COR-L47 (cell line): ENCODE measurements at places on chromosomes 5 and 9.

GRCh38 chr9:18472435-18472834 is 1.5 kb upstream of the ADAMTSL1 start:
- no peak for DNase-seq

- peak; percentile 53 for DNase-seq
Observed at GRCh38 chr5:16773991-16774390, 157.2 kb upstream of the RETREG1 start.

- DNase-seq, result no peak
Observed at GRCh38 chr9:130189840-130190239, 17.6 kb downstream of the NCS1 start.

- DNase-seq, result no peak
Observed at GRCh38 chr9:36623280-36623679, 50.6 kb downstream of the MELK start.

- no peak for DNase-seq
Observed at GRCh38 chr9:105172436-105172835, 72.0 kb upstream of the SLC44A1 start.

DNA sequence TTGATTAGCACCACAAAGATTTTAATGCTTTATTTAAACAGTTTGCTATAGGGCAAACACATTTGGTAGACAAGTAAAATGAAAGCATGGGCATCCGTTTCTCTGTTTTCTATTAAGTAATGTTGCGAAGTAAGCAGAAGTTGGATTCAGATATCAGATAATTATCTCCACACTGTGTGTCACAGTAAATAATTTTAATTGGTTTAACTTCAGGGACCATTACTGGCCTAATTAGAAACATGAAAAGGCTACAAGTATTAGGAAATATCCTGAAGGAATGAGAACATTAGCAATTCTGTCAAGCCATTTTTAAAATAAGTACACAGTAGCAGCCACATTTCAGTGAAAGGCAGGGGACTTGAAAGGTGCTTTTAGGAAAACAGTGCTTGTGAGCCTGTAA is 975.4 kb downstream of the NR2F1-AS1 start:
- DNase-seq, result no peak

- DNase-seq, result no peak
Observed at GRCh38 chr9:126372716-126373115, 46.1 kb downstream of the MVB12B start.

- no peak for DNase-seq
Observed at GRCh38 chr5:76479973-76480667, 77.0 kb downstream of the IQGAP2 start.

GRCh38 chr9:107163370-107163769 is 119.7 kb upstream of the RAD23B start:
- DNase-seq, result no peak

- no peak for DNase-seq
Observed at GRCh38 chr9:123169926-123170325, 98.5 kb downstream of the STRBP start.

DNA sequence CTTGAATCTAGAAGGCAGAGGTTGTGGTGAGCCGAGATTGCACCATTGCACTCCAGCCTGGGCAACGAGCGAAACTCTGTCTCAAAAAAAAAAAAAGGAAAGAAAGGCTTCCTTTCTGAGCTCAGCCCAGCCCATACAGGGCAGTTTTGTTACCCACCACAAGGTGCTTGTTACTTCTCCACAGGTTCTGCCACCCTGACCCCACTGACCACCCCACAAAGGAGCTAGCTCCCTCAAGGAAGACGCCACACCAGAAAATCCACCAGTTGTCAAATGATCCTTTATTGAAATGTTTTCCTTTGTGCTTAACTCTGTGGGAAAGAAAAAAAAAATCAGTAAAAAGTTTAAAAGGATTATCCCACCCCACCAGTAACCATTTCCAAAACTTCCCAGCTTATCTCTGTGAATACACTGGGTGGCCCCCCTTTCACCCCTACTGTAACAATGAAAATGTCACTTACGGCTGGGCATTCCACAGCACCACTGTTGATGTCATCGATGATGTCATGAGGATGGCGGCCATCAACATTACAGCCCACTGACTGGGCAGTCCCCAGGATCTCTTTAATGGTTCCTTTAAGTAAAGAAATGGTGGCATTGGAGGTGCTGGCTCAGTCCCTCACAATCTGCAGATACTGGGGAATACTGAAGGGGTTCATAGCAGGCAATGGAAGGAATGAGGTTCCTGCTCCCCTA is 3.6 kb downstream of the RPL12 start:
- DNase-seq, result no peak

- no peak for DNase-seq
Observed at GRCh38 chr5:25641124-25641523, 996.3 kb upstream of the CDH10 start.

- DNase-seq, result no peak
Observed at GRCh38 chr9:128249558-128249907, 26.3 kb downstream of the GOLGA2 start.

- no peak for DNase-seq
Observed at GRCh38 chr5:51201024-51201423, 182.2 kb upstream of the ISL1 start.

GRCh38 chr9:87610200-87611155 is 112.8 kb downstream of the DAPK1 start:
- DNase-seq, result no peak
